ENCODE measurements at places on chromosomes 3 and 15.

GRCh38 chr15:31387092-31387478 lies 60.5 kb downstream of the KLF13 start:
- no peak for DNase-seq

GRCh38 chr3:158105710-158106253 lies 438 bp downstream of the SHOX2 start:
- DNase-seq, result no peak

DNA sequence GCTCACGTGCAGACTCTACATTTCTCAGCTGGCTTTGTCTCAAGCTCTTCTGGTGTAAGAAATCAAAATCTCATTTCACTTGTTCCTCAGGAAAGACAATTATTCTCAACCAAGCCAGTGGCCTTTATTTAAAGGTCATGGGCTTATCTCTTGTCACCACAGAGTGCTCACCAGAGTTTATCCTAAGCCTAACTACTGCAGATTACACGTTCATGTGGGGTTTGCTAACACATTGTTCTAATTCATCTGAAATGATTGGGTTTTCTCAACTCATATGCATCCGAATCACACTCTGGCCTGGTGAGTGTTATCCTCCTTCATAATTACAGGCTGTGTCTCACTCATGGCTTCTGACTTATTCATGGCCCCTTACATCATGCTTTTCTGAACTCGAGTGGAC lies 83.3 kb upstream of the TSC22D2 start:
- DNase-seq, result no peak

DNA sequence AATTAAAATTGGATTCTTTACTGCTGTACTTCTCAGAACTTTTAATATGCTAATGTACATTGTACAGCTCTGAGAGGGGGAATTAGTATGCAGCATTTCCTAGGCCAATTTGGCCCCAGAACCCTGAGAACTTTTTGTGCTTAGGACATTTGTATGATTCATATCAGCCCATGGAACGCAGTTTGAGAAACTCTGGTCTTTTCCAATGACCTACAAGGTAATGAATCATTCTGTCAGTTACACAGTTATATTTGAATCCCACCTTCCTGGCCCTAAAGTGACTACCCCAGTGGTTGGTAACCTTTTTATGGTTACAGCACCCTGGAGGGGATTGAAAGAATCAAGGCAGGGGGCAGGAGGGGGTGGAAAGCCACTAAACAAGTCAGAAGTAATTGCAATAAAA lies 25.6 kb upstream of the KBTBD12 start:
- DNase-seq, result no peak

GRCh38 chr3:48607519-48607918 lies 1.9 kb downstream of the UQCRC1 start:
- DNase-seq, result no peak

DNA sequence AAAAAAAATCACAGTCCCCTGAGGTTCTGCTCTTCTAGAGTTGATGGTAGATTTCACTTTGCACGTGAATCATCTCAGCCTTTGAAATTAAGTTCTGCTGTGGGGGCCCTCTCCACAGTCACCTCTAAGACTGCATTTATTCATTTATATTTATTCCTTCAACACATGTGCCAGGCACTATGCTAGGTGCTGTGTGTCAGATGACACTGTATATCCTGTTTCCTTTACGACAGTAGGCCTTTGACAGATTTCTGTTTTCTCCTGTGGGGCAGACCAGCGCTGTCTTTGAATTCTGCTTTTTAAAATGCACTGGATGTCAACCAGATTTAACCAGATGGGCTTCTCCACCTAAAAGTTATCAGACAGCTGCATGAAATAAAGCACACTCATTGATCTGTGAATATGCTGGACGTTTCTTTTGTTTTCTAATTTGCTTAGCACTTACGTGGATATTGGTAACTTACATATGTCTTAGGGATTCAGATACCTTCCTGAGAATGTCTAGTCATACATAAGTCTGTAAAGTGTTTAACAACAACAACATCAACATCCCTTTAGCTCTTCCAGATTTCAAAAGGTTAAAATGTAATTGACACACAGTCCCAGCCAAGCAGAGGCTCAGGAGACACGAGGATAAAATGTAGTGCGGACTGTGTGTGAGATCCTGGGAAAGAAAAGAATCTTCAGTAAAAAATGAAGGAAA lies 525.5 kb upstream of the MCTP2 start:
- DNase-seq, result no peak

GRCh38 chr3:30263238-30263924 lies 343.0 kb upstream of the TGFBR2 start:
- DNase-seq, result no peak

DNA sequence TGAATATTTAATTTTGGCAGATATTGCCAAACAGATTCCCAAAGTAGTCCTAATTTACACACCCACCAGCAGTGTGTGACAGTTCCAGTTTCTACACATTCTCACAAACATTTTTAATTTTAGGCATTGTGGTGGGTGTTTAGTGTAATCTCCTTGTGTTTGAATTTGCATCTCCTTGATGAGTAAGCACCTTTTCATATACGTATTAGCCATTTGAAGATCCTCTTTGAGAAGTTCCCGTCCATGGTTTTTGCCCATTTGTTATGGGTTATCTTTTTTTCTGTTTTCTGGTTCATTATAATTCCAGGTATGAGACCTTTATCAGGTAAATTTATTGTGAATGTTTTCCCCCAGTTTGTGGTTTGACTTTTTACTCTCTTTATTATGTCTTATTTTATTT lies 2.3 kb upstream of the TM4SF19 start:
- no peak for DNase-seq

- no peak for DNase-seq
Observed at GRCh38 chr3:61876797-61877196, 315.4 kb downstream of the PTPRG start.

- DNase-seq, result no peak
Observed at GRCh38 chr15:33098094-33099058, 96.1 kb downstream of the FMN1 start.

DNA sequence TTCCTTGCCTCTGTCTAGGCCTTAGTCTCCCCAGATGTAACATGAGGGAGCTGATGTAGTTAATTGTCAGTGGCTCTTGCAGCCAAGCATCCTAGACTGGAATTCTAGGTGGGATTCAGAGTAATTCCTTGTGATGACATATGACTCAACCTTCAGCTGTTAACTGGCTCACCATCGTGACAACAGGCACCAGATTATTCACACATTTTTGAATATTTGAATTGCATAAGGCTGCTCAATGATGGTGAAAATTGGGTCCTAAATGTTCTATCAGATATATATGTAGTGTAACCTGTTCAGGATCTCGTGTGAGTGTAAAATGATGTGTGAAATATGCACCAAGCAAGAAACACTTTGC lies 405.1 kb downstream of the LPP start:
- no peak for DNase-seq

- no peak for DNase-seq
Observed at GRCh38 chr3:123042413-123042812, 14.8 kb upstream of the SEMA5B start.

GRCh38 chr3:188194332-188194731 lies 40.4 kb downstream of the LPP start:
- DNase-seq, result peak; percentile 75

DNA sequence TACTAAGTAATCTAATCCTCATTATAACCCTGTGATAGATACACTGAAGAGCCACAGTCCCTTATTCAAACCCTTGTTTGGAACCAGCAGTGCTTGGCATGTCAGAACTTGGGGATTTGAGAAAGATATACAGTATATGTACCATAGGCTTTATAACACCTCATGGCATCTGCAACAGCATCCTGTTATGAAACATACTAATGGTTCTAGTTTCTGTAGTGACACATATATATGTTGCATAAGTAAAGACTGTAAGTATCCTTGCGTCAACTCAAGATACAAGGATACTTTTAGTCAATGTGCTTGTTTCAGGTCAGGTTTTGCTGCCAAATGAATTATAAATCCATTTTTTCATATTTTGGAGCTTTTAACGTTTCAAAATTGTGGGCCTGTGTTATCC lies 58.5 kb downstream of the CCNL1 start:
- no peak for DNase-seq
